ENCODE measurements at places on chromosomes 13 and 19. TPM values are rescaled to one million over a fixed set of nuclear protein-coding genes. Genes with fewer than 3 reads are reported as not detected.

ZNF649 gene
- 8.1 TPM for total RNA-seq

DNA sequence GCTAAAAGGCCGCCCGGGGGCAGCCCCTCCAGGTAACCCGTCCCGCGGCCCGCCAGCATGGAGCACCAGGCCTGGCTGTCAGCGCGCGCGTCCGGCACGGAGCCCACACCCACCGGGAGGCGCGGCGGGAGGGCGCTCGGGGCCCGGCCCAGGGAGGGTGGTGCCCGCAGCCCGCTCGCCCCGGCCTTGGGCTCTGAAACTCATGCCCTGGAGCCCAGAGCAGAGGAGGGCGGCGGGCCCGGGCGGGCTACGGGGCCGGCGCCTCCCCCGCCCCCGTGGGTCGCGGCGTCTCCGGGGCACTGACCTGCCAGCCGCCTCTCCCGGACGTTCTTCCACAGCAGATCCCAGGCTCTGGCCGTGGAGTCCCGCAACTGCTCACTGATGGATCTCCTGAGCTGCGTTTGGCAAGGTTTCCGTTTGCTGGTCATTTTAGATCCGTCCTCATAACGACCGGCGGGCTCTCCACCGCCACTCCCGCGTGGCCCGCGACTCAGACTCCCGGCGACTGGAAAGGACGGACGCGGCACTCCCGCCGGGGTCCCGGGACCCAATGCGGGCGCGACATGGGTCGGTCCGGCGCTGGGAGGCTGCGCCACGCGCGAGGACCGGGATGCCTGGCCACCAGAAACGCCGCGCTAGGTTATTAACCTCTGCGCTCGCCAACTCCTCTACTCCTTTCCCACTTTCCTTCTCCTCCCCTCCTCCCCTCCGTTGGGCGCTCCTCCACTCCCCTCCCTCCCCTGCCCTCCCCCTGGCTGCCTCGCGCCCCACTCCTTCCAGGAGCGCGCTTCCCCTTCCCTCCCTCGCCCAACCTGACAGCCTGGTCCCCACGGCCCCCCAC lies 64.7 kb upstream of the STARD13 start:
- DNase-seq, result no peak

- DNase-seq, result no peak
These were observed 437.2 kb downstream of the LIG4 start for GRCh38 chr13:107778094-107778493.

CCDC194 gene
- total RNA-seq, result not detected

GRCh38 chr19:47549261-47549862 lies 23.6 kb downstream of the ZNF541 start:
- no peak for DNase-seq

RASGRP4 gene
- total RNA-seq, result not detected

DNA sequence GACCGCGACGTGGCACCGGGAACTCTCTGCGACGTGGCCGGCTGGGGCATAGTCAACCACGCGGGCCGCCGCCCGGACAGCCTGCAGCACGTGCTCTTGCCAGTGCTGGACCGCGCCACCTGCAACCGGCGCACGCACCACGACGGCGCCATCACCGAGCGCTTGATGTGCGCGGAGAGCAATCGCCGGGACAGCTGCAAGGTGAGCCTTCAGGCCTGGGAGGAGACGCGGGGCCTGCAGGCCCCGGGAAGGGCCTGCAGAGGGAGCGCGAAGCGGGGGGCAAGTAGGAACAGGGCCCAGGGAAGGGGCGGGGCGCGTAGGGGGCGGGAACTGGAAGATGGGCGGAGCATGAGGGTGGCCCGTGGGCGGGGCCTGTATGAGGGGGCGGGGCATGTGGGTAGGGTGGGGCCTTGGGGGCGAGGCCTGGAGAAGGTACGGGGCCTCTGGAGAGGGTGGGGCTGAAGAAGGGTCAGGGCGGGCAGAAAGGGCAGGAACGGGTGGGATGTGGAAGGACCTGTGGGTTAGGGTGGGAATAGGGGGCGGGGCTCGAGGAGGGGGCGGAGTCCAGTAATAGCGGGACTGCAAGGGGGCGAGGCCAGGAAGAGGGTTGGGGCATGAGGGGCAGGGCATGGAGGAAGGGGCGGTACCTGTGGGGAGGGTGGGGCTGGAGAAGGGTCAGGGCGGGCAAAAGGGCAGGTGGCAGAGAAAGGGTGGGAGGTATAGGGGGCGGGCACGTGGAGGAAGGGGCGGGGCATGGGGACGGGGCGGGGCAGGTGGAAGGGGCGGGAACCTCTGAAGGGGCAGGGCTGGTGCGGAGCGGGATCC lies 2.5 kb downstream of the CFD start:
- DNase-seq, result no peak

ONECUT3 gene
- total RNA-seq, result not detected

GRCh38 chr13:101673360-101674105 lies 221.1 kb downstream of the ITGBL1 start:
- no peak for DNase-seq

DNA sequence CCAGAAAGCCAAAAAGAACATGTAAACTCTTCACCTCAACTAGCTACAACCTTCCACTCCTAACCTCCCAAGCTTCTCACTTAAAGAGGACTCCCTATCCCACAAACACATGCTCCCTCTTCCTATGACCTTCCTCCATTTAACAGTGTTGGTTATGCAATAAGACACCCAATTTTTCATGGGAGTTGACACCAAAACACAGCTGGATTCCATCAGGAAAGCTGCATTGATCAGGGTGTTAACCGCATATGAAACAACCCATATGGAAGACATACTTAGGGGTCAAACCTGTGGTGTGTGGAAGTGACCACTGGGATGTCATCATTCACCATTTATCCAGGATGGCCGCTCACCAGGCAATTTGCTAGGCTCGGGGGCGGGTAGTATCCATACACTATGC lies 21.9 kb downstream of the ZNF473 start:
- DNase-seq, result no peak

Measured in esophagus squamous epithelium (tissue), 5 donors.